ENCODE measurements at places on chromosomes 5 and 9.

- ATAC-seq, result no peak
These were observed 94.6 kb downstream of the SEMA6A start for GRCh38 chr5:116479776-116480675.

DNA sequence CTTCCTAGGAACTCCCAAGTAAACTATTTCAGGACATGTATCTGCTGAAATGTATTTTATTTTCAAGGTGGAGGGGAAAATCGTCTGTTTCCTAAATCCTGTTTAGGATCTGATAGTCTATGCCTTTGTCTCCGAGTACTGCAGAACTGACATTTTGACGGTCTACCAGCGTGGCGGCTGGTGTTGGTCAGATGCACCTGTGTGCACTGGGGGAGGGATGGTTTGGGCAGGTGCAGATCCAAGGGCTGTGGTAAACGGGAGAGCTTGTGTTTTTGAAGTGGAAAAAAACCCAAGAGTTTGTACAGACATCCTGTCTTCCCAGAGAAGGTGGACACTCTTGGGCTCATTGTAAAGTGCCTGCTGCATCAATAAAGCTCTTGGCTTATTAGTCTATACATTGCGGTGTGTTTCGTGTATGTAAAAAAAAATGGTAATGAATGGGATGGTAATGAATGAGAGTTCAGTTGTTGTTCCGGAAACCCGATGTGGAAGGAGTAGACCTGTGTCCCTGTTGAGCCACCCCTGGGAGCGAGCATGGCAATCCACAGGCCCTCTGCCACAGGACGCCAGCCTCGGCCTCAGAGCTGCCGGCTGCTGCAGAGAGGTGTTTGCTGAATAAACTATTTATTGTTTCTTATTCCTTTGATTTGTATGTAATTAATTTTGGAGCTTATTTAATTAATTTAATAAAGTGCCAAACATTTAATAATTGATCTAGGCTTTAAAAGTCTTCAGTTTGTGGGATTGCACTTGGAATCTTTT is 15.3 kb downstream of the ARPC5L start:
- ATAC-seq, result no peak

GRCh38 chr5:165631235-165631634 is 2125.8 kb downstream of the MAT2B start:
- ATAC-seq, result no peak

- no peak for ATAC-seq
These were observed 141.4 kb downstream of the AOPEP start for GRCh38 chr9:94867842-94868312.

DNA sequence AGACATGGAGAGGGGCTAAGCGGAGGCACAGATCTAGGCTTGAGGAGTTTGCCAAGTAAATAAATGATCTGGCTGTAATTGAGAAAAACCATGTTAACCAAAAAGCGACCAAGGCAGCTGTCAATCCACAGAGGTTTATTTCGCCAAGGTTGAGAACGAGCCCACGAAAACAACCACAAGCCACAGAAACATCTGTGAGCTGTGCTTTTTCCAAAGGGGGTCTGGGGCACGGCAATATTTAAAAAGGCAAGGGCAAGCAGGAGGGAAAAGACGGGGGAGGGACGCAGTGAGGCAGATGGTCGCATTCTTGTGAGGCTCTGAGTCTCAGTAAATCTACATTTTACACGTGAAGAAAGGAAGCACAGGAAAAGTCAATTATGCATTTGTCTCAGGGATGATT is 25.4 kb downstream of the CCT5 start:
- ATAC-seq, result no peak

Measured in gastroesophageal sphincter (tissue), 4 donors.